PC-3 (cell line): ENCODE measurements at places on chromosomes 6 and 20. TPM values are rescaled to one million over a fixed set of nuclear protein-coding genes. Genes with fewer than 3 reads are reported as not detected.

PERP gene
- 42.5 and 50.3 TPM in 2 replicates for total RNA-seq

CDH26 gene
- total RNA-seq: 1.2 and 1.4 TPM in 2 replicates

ZKSCAN8 gene
- 10.3 and 12.0 TPM in 2 replicates for total RNA-seq

FAM217A gene
- total RNA-seq: not detected in 2 replicates

DEFB126 gene
- total RNA-seq: not detected in 2 replicates

ADTRP gene
- total RNA-seq: 2.0 TPM in 1 of 2 replicates, not detected in the other

SCRT2 gene
- not detected in 2 replicates for total RNA-seq

TAP1 gene
- total RNA-seq: 15.8 and 19.4 TPM in 2 replicates

BPIFB2 gene
- not detected in 2 replicates for total RNA-seq

DNA sequence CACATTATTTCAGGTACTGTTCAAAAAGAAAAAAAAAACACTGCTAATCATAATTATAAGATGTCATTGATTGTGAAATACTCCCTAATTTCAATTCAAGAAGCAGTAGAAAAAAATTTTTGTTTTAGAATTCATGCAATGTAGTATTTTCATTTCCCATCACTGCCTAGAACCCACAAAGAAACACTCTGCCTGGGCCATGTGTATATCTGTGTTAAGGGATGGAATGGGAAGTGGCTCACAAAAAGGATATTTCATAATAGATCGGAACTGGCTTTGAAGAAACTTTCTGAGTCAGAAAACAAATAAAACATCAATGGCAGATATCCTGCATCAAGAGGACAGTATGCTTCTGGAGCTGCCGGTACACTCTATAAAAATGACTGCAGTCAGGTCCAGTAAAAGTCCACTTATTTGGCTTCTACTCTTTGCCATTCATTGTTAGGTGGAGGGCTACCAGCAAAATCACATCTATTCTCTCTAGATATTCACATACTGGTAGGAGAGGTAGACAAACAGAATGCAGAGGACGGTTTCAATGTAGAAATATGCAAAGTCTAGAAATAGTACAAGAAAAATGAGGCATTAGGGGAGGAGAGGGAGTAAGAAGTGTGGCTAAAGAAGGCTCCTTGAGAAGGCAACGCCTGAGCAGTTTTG, 135.0 kb upstream of the TNFAIP3 start:
- peak; percentile 86 for DNase-seq

DNA sequence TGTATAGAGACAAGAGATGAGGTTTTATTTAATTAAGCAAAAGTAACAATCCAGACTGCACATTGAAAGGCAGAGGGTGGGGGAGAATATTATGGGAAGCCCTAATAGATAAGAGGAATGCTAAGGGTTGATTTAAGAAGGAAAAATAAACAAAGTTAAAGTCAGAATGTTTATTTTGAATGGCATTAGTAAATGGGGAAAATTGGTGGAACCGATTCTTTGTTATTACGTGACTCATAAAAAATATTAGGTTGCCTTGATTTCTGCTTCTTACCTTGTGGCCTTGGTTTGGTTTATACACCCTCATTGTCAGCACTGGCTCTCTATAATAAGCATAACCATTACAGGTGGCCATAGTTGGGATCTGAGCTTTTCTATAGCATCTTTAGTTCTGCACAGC, 674.8 kb upstream of the CITED2 start:
- DNase-seq: no peak

DNA sequence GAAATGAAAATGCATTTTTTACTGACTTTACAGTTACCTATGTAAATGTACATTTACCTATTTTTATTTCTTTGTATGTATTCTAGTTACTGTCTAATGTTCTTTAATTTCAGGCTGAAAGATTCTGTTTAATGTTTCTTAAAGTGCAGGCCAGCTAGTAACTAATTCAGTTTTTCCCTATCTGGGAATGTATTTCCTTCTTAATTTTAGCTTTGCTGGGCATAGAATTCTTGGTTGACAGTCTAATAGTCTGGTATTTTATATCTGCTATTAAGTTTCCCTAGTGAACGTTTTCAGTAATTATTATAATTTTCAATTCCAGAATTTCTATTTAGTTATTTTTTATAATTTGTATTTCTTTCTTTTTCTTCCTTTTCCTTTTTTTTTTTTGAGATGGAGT, 186.0 kb upstream of the NOX3 start:
- no peak for DNase-seq

GRCh38 chr20:57169162-57169561, 97.3 kb downstream of the BMP7 start:
- no peak for DNase-seq

GRCh38 chr6:3578981-3579380, 122.1 kb upstream of the SLC22A23 start:
- DNase-seq: no peak

DNA sequence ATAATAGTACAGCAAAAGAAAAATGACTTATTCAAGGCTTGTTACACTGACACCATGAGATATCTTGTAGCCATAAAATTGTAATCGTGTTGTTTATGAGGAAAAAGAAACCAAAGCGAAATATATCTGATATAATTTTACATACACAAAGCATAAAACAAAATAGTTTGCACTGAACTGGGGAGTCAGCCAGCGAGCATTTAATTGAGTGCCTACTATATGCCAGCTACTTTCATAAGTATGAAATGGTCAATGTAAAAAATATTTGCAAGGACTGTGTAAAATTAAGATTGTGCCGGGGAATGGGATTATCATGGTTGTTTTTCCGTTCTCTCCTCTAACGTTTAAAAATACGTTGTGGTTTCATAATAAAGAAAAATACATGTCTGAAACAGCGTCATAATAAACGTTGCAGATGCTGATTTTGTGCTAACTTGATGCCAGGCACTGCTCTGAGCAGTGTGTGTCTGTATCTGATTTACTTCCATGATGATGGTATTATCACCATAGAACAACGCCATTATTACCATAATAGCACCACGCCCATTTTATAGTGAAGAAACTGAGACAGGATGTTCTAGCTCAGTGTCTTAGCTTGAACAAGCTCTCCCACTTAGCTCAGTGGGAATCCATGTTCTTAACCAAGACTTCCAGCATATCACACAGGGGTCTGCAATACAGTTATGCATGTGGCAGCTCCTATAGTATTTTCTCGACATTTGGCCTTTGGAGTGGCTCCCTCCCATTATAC, 144.6 kb downstream of the BCAS1 start:
- DNase-seq: no peak

GRCh38 chr20:5608104-5608441, 142.1 kb upstream of the SHLD1 start:
- DNase-seq: no peak

DNA sequence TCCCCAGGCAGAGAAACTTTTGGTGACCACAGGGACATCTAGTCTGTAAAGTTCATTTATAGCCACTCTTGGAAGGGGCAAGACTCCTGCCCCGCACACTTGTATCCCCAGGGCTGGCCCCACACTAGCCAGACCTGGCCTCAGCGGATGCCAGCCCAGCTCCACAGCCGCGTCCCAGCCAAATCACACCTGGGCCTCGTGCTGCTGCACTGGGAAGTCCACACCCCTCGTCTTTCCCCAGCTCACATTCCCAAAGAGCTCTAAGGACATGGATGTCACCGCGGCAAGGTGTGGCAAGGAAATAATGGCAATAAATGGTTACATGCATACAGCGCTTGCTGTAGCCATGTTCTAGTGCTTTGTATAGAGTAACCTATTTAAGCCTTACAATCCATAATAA, 8.6 kb downstream of the IP6K3 start:
- DNase-seq: no peak

DNA sequence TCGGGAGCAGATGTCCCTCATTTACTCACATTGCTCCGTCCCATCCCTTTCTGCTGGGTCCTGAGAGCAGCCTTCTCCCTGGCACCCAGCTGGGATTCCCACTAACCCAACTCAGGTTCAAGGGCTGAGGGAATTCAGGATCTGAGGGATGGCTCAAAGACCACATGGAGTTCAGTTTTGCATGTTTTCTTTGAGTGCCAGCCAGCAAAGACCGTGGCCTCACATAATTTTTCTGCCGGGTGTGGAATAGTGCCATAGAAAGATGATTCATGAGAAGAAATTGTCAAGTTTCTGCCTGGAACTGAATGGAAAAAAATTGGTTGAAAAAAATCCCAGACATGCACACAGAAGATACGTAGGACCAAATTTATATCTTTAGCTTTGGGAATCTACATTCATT, 168.6 kb downstream of the CD83 start:
- DNase-seq: peak; percentile 85

- DNase-seq: peak; percentile 8
Measured at GRCh38 chr6:9704989-9705388, 709.9 kb downstream of the TFAP2A start.

- no peak for DNase-seq
Measured at GRCh38 chr6:122153557-122153956, 245.9 kb upstream of the HSF2 start.

GRCh38 chr6:136962661-136963060, 40.6 kb downstream of the SLC35D3 start:
- DNase-seq: no peak

- peak; percentile 66 for DNase-seq
Measured at GRCh38 chr6:87139236-87139635, 16.1 kb upstream of the ZNF292 start.

- DNase-seq: no peak
Measured at GRCh38 chr6:142900227-142900971, 44.6 kb downstream of the HIVEP2 start.

DNA sequence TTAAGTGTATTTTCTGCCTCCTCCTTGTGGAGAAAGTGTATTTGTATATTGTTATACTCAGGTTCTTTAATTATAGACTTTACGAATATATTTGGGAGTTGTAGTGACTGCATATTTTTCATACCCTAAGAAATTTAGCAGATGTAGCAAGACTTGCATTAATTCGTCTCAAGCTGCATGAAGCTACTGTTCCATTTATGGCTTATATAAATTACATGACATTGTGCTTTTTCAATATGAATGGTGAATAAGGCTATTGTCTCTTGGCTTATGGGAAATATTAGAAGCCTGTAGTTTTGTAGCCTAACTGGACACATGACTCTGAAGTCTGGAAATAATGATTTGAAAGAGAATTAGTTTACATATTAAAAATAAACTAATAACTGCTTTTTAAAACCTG, 2.4 kb downstream of the ADGRG6 start:
- DNase-seq: peak; percentile 38

DNA sequence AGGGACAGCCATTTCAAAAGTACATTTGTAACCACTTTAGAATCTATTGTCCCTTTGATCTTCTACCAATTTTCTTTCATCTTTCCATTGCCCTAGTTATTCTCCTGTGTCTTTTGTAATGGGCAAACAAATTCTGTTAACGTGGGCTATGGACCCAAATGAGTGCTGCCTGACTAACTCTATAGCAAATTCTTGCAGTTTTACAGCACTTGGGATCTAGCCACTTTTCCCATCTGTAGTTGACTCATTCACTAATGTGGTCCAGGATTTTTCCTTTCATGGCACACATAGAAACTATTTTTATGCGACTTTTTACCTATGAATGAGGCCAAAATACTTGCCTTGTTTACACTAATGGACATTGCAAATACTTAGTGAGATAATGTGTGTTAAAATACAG, 52.0 kb downstream of the GRIK2 start:
- peak; percentile 28 for DNase-seq

DNA sequence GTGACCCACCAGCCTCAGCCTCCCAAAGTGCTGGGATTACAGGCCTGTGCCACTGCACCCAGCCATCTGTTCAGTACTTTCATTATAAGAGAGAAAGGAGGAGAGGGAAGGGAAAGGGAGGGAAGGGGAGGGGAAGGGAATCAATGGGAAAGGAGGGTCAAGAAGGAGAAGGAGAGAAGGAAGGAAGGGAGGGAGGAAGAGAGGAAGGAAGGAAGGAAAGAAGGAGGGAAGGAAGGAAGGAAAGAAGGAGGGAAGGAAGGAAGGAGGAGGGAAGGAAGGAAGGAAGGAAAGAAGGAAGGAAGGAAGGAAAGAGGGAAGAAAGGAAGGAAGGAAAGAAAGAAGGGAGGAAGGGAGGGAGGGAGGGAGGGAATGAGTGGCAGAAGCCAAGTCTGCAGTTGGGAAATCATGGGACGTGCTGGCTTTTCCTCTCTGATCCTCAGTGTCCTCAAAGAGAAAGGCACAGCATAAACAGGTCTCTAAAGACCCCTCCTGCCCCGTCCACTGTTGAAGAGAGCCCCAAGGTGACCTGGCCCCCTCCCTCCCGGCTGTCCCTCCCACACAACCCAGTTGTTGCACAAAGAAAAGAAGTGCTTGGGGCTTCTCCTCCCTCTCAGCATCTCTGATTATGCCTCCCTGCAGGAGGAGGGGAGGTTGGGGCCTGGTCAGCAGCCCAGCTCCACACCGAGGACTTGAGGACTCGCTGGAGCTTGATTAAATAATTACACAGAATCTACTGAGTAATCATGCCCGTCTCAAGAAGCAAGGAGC, 69.1 kb upstream of the TOP1 start:
- DNase-seq: no peak

DNA sequence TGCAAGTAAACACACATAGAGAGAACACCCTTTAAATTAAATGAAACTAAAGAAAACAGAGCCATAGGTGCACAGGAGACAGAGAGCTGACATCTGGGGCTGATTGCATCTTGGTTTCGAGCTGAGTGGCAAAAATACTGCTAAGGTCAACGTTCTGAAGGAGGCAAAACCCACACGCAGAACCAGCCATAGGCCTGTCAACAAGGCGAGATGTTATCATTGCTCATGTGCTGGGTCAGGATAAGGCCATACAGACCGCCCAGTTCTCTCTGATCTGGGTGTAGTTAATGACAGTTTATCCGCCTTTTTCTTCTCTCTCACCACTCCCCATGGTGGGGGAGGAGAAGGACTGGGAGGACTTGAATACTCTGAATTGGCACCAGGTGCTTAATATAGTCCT, 4.5 kb upstream of the FAM110A start:
- DNase-seq: no peak

DNA sequence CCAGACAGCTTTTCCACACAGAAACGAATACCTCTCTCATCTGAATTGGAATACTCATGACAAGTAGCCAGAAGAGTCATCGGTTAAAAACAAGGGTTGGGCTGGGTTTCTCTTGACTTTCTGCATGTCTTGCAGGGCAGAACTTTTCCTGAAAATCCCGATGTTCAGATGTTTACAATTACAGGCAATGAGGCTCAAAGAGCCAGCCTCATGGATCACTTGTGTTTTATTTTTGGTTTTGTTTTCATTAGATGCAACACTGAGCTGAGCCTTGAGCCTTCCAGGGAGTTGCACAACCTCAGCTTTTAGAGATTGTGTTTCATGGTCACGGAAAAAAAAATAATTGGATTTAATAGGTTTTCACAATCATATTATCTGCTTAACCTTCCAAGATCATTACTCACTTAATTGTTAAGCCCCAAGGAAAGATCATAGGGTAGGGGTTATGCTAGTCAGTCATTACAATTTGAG, 288.1 kb upstream of the PRDM1 start:
- no peak for DNase-seq
